ENCODE measurements at places on chromosomes 5 and 9. TPM values are rescaled to one million over a fixed set of nuclear protein-coding genes. Genes with fewer than 3 reads are reported as not detected.

GRCh38 chr5:113281194-113281593 is 153.6 kb downstream of the TSSK1B start:
- DNase-seq: no peak

DNA sequence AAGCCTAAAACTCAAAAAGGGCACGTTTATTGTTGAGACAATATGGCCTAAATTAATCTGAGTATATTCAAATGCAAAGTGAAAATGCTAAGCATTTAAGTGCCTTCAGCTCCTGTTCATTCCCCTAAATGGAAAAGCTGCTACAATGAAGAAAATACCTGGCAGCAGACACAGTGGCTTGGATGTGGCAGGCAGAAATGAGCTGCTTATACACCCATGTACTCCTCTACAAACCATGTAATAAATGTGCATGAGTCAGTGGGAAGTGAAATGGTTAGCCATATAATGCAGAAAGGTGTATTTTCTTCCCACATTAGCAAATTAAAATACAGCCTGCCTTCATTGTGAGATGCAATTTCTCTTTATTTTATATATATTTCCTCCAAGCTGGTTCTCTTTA is 859.2 kb upstream of the SEMA6A start:
- DNase-seq: no peak

DNA sequence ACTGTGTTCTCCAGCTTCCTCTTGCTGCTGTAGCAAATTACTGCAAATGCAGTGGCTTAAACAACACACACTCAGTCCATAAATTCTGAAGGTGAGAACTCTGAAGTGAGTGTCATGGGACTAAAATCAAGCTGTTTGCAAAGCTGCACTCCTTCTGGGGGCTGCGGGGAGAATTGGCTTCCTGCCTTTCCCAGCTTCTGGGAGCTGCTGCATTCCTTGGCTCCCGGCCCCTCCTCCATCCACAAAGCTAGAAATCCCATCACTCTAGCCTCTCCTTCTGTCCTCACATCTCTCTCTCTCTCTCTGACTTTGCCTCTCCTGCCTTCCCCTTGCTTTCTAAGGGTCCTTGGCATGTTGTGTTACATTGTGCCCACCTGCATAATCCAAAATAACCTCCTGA is 14.2 kb upstream of the MED10 start:
- no peak for DNase-seq

- no peak for DNase-seq
These were observed 302.4 kb downstream of the NR3C1 start for GRCh38 chr5:143101121-143101520.

DNA sequence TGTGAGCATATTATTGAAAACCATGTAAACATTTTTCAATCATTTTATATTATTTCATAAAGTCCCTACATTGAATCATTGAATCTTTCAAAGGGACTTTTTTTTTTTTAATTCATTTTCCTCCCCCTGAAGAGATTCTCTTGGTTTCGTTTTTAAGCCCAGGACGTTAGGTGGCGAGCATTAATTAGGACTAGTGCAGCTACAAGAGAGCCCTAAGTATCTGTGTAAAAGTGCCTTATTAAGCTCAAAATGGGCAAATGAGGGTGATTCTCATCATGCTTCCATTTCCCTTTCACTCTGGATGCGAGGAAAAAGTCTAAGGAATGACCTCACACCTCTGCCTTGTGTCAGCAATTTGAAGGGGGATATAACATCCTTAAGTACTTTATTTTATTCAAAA is 517.9 kb upstream of the ITGA1 start:
- DNase-seq: no peak

The RAI14 gene
- total RNA-seq: 64.2 TPM

The PCA3 gene
- under 0.01 TPM for total RNA-seq

DNA sequence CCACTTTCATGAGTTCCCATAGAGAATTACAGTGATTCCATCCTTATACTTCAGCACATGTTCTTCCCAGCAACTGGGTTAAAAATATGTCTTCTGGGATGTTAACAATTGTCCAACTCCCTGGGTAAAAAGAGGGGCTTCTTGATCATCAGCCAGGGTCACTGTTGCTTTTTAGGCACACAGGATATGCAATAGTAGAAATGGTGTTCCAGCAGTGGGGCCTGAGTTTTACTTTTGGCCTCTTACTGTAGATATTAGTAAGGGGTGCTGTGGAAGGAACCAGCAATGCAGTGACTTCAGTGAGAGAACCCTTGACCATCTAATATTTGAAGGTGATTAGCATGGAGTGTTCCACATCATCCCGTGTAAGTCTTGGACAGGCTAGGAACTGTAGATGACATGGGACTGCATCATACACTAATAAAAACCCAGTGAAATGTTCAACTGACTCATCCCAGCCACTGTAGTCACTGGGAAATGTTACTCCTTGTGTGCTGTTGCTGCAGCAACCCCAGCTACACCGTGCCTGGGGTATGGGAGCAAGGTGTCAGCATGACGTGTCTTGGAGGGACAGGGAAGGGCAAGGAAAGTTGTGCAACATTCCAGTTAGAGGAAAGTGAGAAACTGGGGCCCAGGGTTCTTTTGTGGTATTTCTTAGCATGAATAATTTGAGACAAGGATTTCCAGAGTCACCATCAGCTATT is 610.9 kb downstream of the RAB3C start:
- no peak for DNase-seq

DNA sequence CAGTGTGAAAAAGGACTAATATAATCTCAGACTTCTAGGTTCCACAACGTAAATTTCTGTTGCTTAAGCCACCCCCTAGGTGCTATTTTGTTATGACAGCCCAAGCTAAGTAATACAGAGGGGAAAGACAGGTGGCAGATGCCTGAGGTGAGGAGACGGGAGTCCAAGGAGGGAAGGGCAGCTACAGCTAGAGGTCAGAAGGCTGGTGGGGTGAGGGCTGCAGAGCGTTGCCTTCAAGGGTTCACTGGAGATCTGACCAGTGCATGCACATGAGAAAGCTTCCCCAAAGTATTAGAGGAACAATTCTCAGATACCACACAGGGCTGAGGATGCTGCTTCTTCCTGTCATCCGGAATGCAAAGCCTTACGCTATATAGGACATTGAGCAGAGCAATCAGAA is 104.7 kb upstream of the IRX4 start:
- DNase-seq: no peak

DNA sequence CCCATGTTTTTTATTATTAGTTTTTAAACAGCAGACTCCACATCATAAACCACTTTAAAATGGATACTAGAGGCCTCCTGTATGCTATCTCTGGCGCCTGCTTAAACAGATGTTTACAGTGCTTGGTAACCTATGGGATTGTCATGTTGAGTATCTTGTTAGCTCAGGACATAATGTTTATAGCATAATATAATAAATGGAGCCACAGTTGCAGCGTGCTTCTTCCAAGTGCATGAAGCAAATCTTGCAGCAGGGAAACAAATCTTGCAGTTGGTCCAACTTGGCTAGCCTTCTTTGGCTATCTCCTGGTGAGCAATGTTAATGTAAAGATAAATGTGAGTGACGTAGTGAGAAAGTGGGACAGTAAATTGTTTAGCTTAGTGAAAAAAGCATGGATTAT is 2.8 kb downstream of the GHR start:
- no peak for DNase-seq

The DMGDH gene
- total RNA-seq: 20.1 TPM

The PRR16 gene
- 2.1 TPM for total RNA-seq

- DNase-seq: no peak
These were observed 181.8 kb upstream of the ELL2 start for GRCh38 chr5:96143450-96143849.

DNA sequence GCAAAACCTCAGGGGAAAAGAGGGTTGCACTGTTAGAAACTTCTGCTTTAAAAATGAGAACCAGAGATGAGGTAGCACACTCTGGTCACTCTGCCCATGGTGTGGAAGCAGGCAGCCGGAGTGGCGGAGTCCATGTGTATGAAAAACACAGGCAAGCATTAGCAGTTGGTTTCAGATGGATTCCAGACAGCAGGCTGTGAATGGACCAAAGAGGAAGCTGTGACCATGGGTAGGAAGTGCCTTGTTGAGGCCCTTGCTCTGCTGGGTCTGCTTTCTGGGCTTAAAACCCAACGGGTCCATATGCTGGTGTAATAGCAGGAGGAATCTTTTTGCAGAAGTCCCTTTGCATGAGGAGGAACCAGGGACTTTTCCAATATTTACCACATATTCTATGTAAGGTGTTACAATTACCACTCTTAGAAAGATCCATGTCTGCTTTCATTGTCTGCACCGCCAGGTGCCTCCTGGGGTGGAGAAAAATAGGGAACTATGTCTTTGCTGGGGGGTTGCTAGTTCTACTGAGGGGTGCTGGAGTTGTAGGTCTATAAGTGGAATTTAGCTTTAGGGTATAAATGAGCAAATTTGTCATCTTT is 77.0 kb downstream of the ANKRD55 start:
- no peak for DNase-seq

- DNase-seq: no peak
These were observed 31.2 kb upstream of the EXOC3 start for GRCh38 chr5:411728-412127.

- no peak for DNase-seq
These were observed 43.1 kb upstream of the GLIPR2 start for GRCh38 chr9:36093384-36093783.

The TTC39B gene
- total RNA-seq: 8.8 TPM

GRCh38 chr9:109381011-109381729 is 60.3 kb upstream of the EPB41L4B start:
- DNase-seq: no peak

DNA sequence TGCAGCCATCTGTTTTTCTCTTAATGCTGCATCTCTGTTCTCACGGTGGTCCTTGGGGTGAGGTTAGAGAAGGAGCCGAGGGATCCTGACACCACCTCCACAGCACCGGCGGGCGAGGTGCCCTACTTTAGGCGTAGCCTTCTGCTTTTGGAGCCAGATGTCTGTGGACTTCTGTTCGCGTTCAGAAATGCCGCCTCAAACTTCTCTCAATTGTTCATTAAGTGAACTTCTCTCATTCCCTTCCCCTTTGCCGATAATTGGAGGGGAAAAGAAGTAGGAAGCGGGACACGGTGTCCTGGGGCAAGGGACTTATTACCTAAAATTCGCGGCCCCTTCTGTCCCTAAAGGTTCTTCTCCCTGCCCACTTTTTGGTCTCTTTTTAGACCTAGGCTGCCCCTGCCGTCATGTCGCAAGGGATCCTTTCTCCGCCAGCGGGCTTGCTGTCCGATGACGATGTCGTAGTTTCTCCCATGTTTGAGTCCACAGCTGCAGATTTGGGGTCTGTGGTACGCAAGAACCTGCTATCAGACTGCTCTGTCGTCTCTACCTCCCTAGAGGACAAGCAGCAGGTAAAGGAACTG is 455 bp downstream of the KIF20A start:
- DNase-seq: no peak

GRCh38 chr9:126883636-126884035 is 23.2 kb downstream of the ZBTB34 start:
- DNase-seq: no peak

The PRPF4 gene
- total RNA-seq: 14.4 TPM

DNA sequence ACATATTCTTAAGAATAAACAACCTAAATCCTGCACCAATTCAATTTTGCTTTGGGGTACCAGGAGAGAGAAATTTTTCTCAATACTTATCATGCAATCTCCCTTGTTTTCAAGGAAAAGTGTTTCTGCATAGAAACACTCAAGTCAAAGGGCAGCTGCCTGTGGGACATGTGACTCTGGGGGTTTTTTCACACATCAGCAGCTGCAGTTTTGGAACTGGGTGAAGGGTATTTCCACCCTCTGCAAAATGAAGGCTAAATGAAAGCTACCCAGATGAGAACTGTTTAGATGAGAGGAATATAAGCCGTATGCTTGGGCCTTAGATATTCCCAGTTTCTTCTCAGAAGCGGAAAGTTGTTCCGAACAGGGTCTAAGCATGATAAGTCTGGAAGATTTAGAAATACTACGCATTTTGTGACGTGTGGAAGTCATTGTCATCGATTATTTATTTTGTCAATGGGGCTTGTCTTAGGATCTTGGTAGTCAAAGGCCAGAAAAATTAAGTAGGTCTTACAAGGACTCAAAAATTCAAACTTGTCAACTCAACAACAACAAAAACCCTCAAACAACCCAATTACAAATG is 64.3 kb upstream of the BOD1 start:
- DNase-seq: no peak

The RANBP3L gene
- total RNA-seq: 5.7 TPM

The PCDHA4 gene
- 2.0 TPM for total RNA-seq

GRCh38 chr9:101201630-101202029 is 173.1 kb downstream of the PLPPR1 start:
- no peak for DNase-seq

DNA sequence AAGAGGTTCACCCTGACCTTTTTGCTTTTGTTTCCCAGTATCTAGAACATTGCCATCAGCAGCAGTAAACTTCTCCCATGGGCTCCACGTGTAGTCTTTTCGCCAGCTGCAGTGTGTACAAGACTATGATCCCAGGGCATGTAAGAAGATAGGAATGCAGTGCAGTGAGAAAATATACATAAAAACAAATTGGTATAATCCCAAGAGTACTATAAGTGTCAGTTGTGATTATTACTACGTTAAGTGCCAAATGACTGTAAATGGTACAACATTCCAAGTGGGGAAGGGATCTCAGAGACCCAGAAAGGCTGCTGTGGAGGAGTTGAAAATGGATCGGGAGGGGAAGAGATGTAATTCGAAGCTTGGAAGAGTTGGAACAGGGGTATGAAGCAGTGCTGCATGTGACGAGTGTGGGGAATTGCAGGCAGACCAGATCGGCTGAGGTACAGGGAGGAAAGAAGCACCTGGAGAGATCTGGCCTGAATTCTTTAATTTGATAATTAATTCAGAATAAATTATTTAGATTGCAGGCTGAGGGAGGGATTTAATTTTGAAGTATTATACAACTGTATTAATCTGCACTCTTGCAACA is 95.1 kb downstream of the FBXL7 start:
- no peak for DNase-seq

DNA sequence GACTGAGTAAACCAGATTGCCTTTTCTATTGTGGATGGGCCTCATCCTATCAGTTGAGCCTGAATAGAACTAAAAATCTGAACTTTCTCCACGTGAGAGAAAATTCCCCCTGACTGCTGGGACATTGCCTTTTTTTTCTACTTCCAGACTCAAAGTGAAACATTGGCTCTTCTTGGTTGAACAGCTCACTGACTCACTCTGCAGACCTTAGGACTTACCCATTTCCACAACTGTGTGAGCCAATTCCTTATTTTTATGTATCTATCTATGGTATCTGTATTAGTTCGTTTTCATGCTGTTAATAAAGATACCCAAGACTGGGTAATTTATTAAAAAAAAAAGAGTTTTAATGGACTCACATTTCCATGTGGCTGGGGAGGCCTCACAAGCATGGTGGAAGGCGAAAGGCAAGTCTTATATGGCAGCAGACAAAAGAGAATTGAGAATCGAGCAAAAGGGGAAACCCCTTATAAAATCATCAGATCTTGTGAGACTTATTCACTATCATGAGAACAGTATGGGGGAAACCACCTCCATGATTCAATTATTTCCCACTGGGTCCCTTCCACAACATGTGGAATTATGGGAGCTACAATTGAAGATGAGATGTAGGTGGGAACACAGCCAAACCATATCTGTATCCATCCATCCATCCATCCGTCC is 306.7 kb upstream of the SLC24A2 start:
- no peak for DNase-seq

The GTF2H2C gene
- total RNA-seq: 10.8 TPM

All from tibial nerve (tissue), 4 donors.